ENCODE measurements at places on chromosomes 3 and 15.

DNA sequence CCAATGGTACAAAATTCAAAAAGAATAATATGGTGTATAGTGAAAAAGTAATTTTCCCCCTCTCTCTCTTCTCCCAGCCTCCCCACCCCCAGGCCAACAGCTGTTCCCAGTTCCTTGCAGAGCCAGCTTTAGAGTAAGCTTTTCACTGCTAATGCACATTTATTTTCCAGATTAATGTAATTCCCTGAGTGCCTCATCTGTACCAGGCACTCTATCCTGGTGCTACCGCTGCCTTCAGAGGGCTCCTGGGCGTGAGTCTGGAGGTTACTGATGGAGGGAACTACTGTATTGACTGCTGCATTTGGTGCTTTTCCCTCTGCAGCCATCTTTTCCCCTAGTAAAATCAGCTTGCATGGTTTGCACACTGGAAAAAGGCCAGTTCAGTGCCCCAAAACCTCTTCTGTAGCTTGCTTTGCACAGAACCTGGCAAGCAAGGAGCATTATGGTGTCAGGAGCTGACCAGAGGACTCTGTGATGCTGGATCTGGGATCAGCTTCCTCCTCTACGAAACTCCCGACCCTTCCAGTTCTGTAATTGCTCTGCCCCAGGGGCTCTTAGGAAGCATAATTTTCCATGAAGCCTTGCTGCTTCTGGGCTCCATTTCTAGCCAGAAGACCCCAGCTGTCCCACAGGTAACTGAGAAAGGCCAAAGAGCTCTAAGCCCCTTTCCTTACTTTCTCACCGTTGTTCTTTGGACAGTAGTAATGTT is 8.5 kb upstream of the USP3 start:
- DNase-seq, result no peak

- DNase-seq, result no peak
Measured at GRCh38 chr15:75056036-75056435, 32.6 kb downstream of the PPCDC start.

DNA sequence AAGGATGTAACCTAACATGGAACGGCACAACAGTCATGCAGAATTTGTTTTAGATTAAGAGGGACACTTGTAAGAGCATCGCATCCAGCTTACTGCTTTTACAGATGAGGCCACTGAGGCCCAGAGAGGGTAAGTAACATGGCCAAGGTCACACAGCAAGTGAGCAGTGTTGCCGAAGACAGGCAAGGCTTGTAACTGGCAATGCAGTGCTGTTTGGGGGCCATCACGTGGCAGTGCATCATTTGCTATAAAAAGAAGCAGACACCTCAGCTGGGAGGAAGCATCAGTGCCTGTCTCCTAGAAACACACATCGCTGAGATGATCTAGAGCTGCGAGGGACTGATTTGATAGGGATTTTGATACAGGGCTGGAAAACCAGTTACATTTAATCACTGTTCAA is 108.2 kb upstream of the PROK2 start:
- DNase-seq, result no peak

DNA sequence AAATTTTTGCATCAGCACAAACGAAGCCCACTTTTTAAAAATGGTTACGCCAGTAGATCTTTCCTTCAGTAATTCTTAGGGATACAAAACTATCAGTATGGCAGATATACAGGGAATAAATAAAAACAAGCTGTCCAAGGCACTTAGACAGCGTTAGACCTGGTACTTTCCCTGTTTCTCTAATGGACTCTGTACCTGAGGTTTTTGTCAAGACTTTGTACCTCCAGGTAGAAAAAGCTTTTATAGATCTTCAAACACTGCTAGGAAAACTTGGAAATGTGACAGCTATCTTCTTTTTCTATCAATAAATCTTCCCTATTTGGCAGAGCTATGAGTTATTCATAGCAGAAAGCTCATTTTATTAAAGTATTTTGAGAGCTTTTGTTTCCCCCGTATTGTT is 477.8 kb downstream of the MAGI1 start:
- DNase-seq, result no peak

DNA sequence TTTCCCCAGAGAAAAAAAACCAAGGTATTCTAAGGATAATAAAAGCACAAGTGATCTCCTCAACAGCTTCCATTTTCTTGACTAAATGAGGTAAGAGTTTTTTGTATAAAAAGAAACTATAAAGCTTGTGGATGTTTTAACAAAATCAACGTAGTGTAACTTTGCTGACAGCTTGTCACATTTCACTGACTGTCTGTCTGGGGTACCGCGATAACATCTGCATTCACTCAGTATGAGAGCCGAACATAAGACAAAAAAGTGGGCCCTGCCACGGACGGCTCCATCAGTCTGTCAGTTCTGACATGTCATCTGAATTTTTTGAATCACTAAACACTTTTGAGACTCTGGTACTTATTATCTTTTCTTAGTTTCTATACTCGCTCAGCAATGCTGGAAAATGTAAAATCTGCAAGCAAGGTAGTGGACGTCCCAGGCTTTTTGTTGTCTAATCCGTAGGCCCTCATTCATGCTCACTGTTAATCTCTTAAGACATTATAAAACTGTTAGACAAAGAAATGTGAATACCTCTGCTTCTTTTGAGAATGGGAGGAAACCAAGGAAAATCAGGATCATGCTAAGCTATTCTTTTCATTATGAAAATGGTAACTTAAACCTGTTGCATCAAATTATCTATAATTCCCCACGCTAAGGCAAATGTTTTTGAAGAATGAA is 307.1 kb downstream of the MECOM start:
- no peak for DNase-seq

GRCh38 chr3:153892126-153892525 is 229.1 kb upstream of the ARHGEF26 start:
- DNase-seq, result no peak

DNA sequence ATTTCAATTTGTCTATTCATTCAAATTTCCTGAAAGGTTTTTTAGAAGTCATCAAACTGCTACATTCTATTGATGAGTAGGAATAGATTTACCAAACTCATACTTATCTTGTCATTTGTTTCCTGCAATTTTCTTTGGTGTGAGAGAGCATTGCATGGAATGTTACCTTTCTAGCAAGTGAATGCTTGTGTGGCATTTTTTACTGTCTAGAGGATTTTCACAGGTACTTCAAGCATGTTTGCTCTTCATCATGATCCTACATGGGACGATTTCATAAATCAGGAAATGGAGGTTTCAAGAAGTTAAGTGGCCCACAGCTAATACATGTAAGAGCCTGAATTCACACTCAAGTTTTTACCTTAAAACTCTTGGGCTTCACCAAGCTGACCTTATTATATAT is 26.1 kb downstream of the TGFBR2 start:
- DNase-seq, result no peak

- DNase-seq, result no peak
Measured at GRCh38 chr3:23170291-23170690, 32.8 kb upstream of the UBE2E2 start.

GRCh38 chr3:21100656-21101359 is 650.2 kb downstream of the ZNF385D start:
- no peak for DNase-seq

DNA sequence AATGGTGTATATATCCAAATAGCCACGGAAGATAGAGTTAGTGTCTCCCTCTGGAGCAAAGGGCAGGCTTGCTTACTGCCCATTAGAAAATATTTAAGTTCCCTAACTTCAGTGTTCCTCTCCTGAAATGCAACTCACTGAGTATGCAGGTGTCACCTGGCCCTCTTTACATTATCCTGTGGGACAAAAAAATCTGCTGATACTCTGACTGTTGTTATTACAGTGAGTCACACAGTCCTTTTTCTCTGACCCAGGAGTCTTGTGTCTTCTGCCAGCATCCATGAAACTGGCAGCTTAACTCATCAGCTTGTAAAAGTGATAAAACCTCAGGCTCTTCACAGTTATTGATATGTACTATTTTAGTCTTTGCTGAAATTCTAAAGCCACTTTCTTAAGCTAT is 42.2 kb upstream of the RASGRF1 start:
- no peak for DNase-seq

GRCh38 chr3:97885931-97886824 is 64.4 kb downstream of the CRYBG3 start:
- no peak for DNase-seq

GRCh38 chr3:182220013-182220412 is 508.3 kb downstream of the SOX2 start:
- no peak for DNase-seq

GRCh38 chr15:60973637-60974415 is 255.3 kb downstream of the RORA start:
- DNase-seq, result no peak

DNA sequence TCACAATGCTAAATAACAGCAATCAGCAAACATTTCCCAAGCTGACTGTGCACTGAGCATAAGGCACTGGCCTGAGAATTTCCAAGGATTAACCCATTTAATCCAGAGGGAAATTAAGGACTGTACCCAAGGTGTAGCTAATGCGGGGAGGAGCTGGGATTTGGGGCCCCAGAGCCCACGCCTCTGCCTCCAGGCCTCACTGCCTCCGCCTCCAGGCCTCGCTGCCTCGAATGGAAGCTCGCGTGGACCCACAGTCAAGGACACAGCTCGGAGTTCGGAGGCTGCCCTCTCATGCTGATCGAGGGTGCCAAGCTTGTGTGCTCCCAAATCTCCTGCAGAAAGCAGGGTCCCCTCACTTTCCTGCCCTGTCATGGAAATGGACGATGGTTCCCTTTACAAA is 76.5 kb upstream of the SNRPA1 start:
- DNase-seq, result no peak

DNA sequence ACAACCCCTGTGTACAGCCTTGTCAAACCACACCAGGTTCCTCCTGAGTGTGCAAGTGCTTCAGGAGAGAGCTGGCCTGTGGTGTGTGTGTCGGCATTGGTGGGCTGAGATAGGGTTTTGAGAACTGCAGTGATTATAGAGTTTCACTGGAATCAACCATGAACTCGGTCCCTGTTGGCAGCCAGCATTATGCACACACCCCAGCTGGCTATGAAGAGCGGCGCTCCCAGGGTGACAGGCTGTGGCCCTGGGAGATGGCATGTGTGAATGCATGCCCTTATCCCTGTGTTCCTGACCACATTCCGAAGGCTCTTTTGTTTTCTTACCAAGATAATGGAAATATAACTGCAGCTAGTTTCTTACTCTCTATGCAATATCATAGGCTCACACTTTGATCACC is 101.8 kb downstream of the SNRK start:
- no peak for DNase-seq

DNA sequence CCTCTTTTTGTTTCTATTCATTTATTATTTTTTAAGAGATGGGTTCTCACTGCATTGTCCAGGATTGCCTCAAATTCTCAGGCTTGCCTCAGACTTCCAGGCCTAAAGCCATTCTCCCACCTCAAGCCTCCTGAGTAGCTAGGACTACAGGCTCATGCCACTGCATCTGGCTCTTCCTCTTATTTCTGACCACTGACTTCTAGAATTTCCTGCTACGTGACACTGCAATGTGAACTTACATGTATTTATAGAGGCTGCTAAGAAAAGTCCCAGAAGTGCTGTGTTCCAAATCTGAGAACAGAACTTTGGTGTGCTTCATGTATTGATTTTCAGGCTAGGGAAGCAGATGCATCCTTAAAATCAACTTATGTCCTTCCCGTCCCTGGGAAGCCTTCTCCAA is 407.4 kb downstream of the RSL24D1 start:
- no peak for DNase-seq

GRCh38 chr3:183410280-183410679 is 18.1 kb downstream of the MCF2L2 start:
- peak; percentile 3 for DNase-seq

GRCh38 chr3:50256978-50257890 is 11.7 kb upstream of the SEMA3B start:
- peak; percentile 65 for DNase-seq

DNA sequence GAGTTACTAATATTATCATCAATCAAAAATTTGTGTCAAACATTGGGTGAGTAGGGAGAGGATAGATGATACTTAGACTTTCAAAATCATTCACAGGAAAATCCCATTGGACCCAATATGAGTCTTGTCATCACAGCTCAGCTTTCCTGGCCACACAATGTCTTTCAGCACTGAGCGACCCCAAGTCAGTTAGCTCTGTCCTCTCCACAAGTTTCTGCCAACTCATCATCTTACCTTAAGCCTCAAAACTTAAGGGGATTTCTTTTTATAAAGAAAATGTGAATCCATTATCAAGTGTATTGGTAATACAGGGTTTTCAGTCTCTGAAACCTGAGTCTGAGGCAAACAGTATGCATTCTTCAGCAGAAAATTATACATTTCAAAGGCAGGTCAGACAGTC is 55.8 kb downstream of the SUMF1 start:
- no peak for DNase-seq

- no peak for DNase-seq
Measured at GRCh38 chr15:85002517-85002916, 20.9 kb downstream of the PDE8A start.

DNA sequence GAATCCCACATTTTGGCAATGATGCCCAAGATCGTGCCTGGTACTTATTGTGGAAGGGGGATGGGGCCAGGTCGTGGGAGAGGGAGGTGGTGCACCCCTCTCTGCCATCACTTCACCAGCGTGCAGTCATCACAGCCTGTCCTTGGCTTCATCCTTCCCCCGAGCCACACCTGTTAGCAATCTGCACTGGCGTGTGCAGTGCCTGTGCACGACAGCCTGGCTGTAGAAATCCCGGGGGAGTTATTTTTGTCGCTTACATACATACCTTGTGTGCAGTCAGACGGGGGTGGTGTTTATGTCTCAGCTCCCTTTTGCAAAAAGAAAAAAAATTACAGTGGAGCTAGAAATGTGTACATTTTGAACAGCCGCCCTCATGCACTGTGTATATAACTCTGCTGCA is 216.0 kb downstream of the TLE3 start:
- no peak for DNase-seq

DNA sequence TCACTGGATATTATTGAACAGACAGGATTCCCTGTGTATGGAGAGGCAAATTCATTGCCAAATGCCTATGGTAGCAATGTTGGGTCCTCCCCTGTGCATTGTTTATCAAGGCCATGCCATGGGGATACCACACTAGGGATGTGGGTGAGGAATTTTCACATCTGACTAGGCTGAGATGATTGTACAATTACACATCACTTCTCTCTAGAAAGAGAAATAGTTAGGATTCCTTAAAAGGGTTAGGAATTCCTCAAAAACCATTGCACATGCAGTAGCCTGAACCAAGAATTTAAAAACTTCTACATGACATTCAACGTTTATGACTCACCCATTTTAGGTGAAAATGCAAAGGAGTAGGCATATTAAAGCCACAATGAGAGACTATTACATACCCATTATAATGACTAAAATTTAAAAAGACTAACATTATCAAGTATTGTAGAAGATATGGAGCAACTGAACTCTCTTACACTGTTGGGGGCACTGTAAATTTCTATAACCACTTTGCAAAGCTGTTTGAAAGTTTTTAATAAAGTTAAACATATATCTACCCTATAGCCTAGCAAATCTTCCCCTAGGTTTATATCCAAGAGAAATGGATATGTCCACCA is 175.9 kb downstream of the THRB start:
- no peak for DNase-seq

DNA sequence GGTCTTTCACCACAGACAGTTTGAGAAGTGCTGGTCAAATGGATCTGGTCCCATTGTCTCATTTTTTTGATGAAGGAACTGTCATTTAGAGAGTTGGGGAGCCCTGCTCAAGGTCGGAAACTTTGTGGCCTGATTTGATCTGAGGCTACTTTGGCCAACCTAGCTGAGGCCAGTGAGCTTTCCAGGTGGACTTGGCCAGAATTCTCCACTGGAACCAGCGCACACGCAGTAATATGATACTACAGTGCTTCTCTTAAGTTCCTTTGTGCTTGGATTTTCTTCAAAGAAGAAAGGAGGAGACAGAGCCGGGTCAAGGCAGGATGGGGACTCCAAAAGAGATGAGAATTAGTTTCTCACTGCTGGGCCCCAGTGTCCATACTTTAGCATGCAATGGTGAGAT is 50.5 kb downstream of the CCNB2 start:
- no peak for DNase-seq

GRCh38 chr15:80925597-80926059 is 64.0 kb downstream of the MESD start:
- DNase-seq, result peak; percentile 51
